ENCODE measurements at places on chromosomes 11 and 22. TPM values are rescaled to one million over a fixed set of nuclear protein-coding genes. Genes with fewer than 3 reads are reported as not detected.

Gene IL17REL
- total RNA-seq, result not detected

Gene THAP12
- 46.0 TPM for total RNA-seq

Gene SOX10
- not detected for total RNA-seq

Gene GLB1L2
- 1.9 TPM for total RNA-seq

Gene DGCR6
- total RNA-seq, result 0.63 TPM

Gene CRYBB3
- total RNA-seq, result 0.22 TPM

Gene MICALL1
- total RNA-seq, result 20.7 TPM

Gene PRR5
- total RNA-seq, result 20.9 TPM

Gene C22orf15
- total RNA-seq, result not detected

Gene DMC1
- 5.4 TPM for total RNA-seq

Gene UBASH3B
- 38.2 TPM for total RNA-seq

Gene HDHD5
- total RNA-seq, result 44.1 TPM

Gene KRTAP5-10
- not detected for total RNA-seq

Gene SCGB1D4
- total RNA-seq, result not detected

Gene OR4A16
- total RNA-seq, result not detected

Gene EFCAB6
- total RNA-seq, result 0.62 TPM
